Esophagus muscularis mucosa (tissue), 4 donors: ENCODE measurements at places on chromosomes 11 and 22.

DNA sequence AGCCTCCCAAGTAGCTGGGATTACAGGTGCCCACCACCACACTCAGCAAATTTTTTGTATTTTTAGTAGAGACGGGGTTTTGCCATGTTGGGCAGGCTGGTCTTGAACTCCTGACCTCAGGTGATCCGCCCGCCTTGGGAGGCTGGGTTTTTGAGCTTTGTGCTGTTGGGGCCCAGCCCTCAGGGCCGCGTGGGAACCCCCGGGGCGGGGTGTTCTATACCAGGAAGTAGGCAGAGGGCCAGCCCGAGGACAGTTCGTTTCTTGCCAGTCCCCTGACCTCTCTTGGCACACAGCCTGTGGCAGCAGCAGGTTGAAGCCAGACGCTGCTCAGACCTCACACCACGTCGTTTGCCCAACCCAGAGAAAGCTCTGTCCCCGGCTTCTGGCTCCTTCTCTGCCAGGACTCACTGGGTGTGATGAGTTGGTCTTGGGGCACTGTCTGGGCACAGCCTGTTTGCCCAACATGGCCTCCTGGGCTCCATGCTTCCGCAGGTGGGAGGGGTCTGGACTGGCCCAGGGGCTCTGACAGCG, 24.9 kb upstream of the CHKA start:
- no peak for DNase-seq

DNA sequence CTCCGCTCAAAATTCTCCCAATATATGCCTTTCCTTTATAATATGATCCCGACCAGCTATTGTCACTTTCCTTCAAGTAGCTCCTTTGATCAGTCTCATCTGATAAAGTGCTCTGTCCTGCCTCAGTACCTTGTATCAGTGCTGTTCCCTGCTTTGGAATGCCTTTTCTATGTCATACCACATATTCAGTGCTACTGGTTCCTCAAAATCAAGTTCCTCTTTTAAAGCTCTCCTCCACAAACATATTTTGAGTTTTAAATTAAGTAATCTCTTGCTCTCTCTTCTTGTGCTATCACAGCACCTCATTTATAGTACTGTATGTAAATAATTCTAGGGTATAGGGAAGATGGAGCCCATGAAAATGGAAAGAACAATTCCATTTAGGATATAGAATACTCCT, 137.1 kb upstream of the CTSC start:
- DNase-seq = no peak

DNA sequence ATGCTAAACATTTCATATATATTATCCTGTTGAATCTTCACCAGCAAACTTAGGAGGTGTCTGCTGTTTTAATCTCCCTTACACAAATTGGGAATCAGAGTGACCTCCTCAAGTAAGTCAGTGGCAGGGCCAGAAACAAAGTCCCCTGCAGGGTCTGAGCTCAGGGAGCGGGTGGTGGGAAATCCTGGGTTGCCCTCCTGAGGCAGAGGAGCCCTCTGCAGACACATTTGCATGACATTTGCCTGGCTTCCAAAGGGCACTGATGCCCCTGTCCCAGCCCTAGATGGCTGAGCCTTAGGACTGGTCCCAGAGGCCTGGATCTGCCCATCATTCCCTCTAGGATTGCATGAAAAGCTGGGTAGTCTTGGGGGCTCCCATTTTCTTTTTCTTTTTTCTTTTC, 2.1 kb upstream of the INPP5J start:
- DNase-seq = no peak

GRCh38 chr11:38648604-38649003, 2050.6 kb upstream of the RAG2 start:
- no peak for DNase-seq

GRCh38 chr11:115578275-115578674, 74.1 kb upstream of the CADM1 start:
- no peak for DNase-seq

DNA sequence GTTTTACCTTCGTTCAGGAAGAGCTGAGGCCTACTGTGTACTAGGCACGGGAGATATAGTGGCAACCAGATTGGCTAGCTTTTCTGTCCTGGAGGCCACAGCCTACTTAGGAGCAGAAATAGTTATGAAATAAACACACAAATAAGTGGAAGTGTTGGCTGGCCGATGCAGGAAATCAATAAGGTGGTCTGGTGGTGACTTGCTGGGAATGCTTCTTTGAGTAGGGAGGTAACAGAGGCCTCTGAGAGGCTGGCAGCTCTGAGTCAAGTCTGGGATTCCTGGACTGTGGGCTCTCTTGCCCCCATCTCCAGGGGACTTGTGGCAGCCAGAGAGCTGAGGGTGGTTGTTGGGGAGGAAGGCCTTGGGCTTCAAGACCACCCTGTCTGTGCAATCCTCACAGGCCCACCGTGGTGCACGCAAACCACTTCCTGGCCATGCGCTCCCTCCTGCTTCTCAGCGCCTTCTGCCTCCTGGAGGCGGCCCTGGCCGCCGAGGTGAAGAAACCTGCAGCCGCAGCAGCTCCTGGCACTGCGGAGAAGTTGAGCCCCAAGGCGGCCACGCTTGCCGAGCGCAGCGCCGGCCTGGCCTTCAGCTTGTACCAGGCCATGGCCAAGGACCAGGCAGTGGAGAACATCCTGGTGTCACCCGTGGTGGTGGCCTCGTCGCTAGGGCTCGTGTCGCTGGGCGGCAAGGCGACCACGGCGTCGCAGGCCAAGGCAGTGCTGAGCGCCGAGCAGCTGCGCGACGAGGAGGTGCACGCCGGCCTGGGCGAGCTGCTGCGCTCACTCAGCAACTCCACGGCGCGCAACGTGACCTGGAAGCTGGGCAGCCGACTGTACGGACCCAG, 4.1 kb downstream of the SERPINH1 start:
- no peak for DNase-seq

- DNase-seq = no peak
These were observed 22.3 kb upstream of the MICAL2 start for GRCh38 chr11:12088047-12088481.

GRCh38 chr11:17471501-17471900, 5.1 kb downstream of the ABCC8 start:
- DNase-seq = no peak

- no peak for DNase-seq
These were observed 11.6 kb downstream of the TCIRG1 start for GRCh38 chr11:68050371-68050841.

DNA sequence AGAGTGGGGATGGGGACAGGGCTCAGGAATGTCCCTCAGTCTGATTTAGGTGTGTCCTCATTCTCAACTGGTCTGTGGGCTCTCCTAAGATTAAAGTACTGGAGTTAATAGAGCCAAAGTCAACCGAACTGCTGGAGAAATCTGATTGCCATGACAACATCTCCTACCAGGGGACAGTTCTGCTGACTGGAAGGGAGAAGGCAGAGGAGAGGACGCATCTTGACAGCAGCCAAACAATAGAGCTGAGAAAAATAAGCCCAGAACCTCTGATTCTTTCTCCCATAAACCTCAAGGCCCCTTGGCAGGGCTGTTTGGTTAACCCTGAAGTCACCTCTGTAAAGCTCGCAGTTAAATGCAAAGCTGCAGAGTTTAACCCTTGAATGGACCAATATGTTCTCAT, 2.8 kb downstream of the KCTD14 start:
- no peak for DNase-seq

- DNase-seq = peak; percentile 81
These were observed 6.3 kb downstream of the LDHAL6A start for GRCh38 chr11:18461909-18462308.

GRCh38 chr11:35887737-35888136, 56.1 kb upstream of the LDLRAD3 start:
- DNase-seq = no peak

DNA sequence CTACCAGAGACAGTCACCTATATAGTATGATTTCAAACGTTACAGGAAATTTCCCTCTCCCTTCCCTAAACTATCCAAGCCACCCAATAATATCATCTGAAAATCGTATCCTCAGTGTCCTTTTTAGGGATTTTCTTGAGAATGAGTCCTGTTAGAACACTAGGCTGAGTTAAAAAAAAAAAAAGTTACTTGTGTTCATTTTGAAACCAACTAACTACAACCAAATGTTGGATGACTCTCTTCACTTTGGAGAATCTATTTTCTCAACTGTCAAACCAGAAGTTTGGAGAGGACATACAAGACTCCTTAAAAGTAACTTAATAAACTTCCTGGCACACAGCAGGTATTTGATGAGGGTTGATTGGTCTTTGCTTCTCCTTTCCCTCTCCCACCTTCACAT, 183.2 kb upstream of the SESN3 start:
- DNase-seq = no peak

DNA sequence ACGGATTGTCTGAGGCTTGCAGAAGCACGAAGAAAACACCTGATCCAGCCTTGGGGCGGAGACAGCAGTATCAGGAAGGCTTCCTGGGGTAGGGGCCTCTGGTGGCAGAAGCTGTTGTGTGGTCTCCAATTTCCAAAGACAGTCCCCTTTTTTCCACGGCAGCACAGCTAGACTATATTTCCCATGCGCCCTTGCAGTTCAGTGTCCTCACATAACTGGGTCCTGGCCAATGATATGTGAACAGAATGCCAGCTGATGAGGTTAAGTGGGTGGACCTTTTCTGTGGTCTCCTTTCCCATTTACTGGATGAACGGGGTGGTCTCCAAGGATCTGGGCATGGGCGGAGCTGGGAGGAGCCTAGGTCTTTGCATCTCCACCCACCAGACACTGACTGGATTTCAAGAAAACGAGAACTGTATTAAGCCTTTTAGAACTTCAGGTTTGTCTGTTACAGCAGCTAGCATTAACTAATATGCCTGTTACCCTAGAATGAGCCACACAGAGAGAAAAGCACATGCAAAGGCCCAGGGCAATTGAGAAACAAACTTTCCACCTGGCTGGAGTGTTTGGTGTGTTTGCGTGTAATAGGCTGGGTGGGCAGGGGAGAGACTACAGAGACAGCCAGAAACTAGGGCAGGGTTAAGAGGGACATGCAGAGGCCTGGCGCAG, 6.2 kb downstream of the GAL3ST1 start:
- DNase-seq = no peak

- peak; percentile 87 for DNase-seq
These were observed 502.9 kb downstream of the BRD1 start for GRCh38 chr22:49324527-49325491.

GRCh38 chr22:44543781-44544477, 45.9 kb upstream of the RTL6 start:
- no peak for DNase-seq

GRCh38 chr11:1224491-1225385, 1.9 kb downstream of the MUC5B start:
- DNase-seq = no peak

DNA sequence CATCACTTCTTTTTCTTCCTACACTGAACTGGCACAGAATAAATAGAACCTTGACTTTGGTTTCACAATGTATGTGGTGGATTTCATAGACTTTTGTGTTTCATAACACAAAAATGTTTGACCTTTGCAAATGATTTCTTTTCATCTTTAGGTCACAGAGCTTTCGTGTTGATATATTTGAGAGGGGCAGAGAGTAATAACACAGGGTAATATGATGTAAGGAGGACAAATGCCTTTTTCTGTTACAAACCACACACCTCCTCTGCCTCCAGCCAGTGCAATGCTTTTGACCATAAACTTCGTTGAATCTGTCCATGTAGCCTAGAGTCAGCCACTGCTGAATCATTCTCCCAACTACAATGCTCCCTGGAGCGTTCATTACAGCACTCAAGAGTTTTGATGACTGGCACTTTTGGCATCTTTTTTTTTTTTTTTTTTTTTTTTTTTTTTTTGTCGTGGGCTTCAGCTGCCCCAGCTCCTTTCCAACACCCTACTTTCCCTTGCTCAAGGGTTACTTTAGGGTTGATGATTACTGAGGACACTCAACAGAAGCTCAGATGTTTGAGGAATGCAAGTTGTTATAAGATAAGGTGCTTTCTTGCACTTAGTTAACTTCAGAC, 11.4 kb upstream of the CAT start:
- DNase-seq = no peak

GRCh38 chr11:60905551-60906113, 753 bp downstream of the PRPF19 start:
- no peak for DNase-seq

DNA sequence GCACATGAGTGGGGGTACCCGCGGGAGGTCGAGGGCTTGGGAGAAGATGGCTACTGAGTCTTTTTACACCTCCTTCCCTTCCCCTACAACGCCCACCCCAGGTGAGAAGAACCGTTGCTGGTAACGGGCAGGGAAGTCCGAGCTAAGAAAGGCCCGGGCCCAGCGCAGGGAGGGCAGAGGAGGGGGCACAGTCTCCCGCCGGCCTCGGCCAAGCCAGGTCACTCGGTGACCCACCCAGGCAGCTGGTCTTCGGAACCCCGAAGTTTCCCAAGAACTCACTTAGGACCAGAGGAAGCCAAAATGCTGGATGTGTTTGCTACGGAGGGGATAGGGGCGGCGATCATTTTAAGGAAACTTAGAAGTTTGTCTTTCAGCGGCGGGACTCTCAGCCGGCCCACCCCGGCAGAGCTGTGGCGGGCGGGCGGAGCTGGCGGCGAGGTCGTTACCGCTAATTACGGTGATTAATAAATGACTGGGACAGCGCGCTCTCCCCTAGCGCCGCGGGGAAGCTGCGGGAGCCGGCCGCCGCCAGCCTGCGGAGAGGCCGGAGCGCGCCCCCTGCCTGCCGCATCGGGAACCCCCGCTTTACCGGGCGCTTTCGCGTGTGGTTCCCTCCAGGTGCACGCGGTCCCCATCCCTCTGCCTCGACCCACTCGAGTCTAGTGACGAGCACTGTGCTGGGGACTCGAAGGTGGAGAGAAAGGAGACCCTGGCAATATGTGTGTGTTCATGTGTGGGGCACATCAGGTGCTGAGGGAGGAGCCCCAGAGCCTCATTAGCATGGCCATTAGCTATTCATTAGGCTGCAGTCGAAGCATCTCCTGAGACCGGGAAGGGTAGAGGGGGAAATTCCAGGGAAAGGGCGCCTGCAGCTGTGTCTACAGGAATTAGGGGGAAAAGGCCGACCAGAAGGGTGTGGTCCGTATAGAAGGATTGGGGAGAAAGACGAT, 945 bp downstream of the ROBO3 start:
- DNase-seq = no peak

- DNase-seq = no peak
These were observed 104.5 kb upstream of the B3GAT1 start for GRCh38 chr11:134516529-134516928.

DNA sequence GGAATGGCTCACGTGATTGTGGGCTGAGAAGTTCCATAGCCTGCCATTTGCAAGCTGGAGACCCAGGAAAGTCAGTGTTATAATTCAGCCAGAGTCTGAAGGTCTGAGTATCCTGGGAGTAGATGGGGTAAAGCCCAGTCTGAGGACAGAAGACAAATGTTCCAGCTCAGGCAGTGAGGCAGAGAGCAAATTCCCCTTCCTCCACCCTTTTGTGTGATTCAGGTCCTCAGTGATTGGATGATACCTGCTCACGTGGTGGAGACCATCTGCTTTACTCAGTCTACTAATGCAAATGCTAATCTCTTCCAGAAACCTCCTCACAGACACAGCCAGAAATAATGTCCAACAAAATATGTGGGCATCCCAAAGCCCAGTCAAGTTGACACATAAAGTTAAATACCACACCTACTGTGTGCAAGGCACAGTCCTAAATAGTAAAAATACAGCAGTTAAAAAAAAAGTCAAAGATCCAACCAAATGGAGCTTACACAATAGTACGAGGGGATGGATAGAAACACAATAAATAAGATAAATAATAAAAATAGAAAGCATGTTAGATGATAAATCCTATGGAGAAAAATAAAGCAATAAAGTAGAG, 13.2 kb upstream of the APOL6 start:
- DNase-seq = no peak
